ENCODE measurements at places on chromosomes 2 and 18.

DNA sequence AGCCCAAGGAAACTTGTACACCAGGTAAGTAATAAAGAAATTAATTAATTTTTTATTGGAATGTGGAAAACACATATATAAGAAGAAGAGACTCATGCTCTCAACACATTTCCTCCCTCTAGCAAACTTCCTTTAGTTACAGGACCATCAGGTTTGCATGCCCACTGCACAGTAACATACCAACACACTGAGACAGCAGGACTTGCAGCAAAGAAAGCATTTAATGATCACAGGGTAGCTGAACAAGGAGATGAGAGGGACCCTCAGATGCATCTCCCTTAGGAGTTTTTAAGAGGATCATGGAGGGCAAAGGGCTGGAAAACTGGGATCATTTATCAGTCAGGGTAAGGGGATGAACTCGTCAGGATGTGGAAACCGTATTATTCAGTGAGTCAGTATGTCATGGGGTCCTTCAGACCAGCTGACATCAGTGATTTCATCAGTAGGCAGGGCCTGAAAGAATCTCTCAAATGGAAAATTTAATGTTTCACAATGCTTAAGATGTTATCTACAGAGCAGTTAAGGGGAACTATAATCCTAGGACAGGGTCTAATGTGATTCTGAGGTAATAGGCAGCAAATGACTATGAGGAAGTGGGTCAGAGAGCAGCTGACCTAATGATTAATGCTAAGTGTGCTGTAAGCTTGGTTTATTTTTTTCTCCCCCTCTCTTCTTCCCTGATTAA lies 193.8 kb upstream of the RND3 start:
- DNase-seq: no peak

GRCh38 chr18:42196651-42197050 lies 241.6 kb downstream of the PIK3C3 start:
- DNase-seq: no peak

DNA sequence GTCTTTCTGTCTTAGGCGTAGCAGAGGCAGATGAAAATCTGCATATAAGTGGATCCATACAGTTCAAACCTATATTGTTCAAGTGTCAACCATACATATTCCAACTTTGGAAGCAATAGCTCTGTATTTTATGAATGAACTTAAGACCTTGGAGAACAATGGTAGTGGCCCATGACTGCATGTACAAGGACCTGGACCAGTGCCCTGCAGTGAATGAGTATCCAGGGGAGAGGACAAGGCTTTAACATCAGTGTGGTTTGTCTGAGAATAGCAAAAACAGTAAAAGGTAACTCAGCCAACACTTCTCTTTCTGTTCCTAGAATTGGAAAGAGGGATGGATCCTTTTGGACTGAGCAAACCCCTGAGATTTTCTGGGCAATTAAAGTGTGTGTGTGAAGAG lies 230.8 kb upstream of the LINC00305 start:
- DNase-seq: no peak

DNA sequence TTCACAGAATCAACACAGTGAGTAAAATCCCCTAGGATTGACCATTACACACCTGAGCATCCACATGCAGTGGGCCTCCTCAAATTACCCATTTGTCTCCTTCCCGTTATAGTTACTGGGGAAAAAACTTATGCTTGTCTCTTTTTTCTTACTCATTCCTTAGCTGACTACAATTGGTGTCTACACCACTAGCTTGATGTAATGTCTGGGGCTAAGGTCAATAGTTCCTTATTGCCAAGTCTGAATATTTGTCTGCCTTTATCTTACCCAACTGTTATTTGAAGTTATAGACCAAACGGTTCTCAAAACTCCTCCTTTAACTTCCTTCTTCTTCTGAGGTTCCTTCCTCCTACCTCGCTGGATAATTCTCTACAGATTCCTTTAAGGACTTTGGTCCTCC lies 41.9 kb upstream of the TMEM17 start:
- no peak for DNase-seq

DNA sequence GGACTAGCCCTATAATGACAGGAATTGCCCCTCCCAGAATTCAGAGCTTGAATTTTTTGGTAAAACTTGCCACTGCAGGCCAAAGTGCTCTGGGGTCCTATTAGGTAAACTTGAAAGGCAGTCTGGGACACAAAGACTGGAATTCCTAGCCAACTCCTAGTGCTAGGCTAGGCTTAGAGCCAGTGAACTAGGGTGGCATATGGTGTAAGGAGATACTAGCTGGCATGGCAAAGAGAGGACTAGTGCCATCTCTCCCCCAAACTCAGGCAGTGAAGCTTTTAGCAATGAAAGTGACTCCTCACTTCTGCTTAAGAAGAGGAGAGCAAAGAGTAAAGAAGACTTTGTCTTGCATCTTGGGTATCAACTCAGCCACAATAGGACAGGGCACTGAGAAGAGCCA lies 410.5 kb upstream of the CNTNAP5 start:
- DNase-seq: no peak

GRCh38 chr2:98936353-98937351 lies 627 bp upstream of the CRACDL start:
- DNase-seq: peak; percentile 15

DNA sequence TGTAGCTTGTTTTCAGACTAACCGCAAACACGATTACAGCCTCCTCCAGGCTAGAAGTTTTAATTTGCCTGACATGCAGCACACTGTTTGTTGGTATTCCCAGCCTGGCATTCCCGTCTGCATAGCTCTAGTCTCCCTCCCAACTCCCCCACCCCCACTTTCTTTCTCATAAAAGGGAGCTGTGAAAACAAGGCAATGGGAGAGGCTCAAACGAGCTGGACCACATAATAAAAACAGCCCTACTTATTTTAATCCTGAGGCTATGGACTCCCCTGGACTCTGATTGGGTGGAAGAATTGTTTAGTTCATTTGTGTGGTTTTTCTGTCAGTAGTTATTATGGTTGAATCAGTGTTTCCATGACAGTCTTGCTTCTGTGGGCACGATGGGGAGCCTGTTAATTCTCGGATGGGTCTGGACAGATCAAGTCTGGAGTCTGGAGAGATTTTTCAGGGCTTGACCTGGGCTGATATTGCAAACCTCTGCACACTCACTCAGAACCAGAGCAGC lies 1.2 kb downstream of the STON1 start:
- no peak for DNase-seq

GRCh38 chr2:205496772-205497171 lies 185.5 kb upstream of the NRP2 start:
- no peak for DNase-seq

- no peak for DNase-seq
These were observed 4.5 kb downstream of the RHOB start for GRCh38 chr2:20451341-20451740.

GRCh38 chr18:3248658-3249359 lies 1.2 kb downstream of the MYL12A start:
- no peak for DNase-seq

DNA sequence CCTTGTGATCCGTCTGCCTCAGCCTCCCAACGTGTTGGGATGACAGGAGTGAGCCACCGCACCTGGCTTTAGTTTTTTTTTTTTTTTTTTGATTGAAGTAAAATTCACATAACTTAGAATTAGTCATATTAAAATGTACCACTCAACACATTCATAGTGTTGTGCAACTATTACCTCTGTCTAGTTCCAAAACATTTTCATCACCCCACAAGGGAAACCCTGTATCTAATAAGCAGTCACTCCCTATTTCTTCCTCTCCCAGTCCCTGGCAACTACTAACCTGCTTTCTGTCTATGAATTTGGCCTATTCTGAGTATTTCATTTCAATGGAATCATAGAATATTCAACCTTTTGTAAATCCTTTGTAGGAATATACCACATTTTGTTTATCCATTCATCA lies 123.9 kb upstream of the FAM117B start:
- no peak for DNase-seq

- DNase-seq: no peak
These were observed 133.6 kb downstream of the TPO start for GRCh38 chr2:1546901-1547300.

GRCh38 chr2:237479747-237480146 lies 7.3 kb upstream of the MLPH start:
- DNase-seq: no peak

- DNase-seq: no peak
These were observed 89.3 kb upstream of the SMAD2 start for GRCh38 chr18:48019557-48020325.

DNA sequence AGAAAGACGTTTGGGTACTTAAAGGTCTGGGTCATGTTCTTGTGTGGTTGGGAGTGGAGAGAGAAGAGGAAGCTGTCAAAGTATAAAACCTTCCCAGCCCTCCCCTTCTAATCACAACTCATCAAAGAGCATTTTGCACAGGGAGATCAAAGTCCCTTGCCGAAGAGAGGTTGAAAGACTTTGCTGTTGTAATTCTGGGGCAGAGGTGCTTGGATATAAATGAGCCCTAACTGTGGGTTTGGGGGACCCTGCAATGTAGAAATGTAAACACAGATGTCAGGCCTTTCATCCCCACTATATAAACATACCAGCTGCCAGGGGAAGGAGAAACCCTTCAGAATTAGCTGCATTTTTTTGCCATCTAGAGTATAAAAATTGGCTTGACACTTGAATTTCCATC lies 182.1 kb downstream of the ETAA1 start:
- DNase-seq: no peak

- peak; percentile 56 for DNase-seq
These were observed 852 bp downstream of the POLI start for GRCh38 chr18:54269893-54270844.

DNA sequence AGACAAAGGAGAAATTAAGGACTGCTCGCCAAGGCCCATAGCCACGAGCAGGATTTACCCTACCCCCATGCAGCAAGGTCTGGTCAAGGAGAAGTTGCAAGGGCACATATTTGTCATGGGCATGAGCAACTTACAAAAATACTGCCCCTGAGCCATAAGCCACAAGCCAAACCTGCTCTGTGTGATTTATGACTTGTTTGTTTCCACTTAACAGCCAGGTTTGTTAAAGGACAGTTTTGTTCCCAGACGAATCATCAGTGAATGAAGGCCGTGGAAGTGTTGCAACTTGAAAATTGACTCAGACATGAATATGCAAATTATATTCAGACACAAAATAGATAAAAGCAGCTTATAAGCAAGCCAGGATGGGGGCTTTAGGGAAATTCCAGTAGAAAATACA lies 31.3 kb upstream of the EVA1A start:
- DNase-seq: no peak

- DNase-seq: no peak
These were observed 13.2 kb upstream of the CD302 start for GRCh38 chr2:159811232-159811631.

DNA sequence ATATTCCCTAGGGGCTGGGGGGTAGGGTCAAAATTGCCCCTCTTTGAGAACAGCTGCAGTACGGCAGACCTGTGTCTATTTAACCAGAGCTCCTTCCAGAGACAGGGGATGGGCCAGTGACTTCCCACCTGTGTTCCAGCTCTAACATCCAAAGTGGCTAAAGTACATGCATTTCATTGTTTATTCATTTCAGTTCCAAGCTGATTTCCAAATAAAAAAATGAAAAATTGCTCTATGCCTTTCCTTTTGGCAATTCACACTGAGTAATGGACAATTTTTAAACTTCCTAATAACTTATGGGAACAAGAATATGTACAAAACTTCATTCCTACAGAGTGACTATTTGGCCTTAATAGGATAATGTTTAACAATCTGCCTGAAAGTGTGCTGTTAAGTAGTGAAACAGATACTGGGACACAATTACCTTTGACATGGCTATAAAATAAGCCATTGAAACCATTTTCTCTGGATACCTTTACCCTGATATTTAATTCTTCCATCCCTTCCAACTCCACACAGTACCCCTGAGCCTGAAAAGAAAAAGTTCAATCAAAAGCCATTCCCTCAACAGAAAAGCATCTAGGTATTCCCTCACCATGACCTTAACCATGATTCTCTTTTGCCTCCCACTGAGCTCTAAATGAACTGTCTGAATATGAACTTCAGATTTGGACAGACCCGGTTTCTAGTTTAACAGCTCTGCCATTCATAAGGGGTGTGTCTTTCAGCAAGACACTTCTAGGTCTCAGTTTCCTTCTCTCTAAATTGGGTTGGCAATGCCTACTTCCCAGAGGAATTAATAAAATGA lies 73.1 kb downstream of the RDH14 start:
- no peak for DNase-seq

DNA sequence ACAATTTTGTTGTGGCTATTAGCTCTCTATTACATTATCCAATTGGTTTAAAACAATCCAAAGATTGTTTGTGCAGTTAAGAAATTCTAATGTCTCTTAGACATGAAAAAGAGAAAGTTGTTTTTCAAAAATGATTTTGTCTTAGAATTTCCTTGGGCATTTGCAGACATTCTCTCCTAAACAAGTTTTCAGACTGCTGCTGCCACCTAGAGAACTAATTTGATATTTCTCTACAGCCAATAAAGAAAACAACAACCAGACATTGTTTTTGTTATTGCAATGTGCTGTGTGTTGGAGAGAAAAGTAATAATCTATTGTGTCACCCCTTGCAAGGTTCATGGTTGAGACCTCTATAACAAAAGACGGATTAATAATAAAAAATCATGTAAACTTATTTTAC lies 119.0 kb upstream of the SYT4 start:
- peak; percentile 4 for DNase-seq

DNA sequence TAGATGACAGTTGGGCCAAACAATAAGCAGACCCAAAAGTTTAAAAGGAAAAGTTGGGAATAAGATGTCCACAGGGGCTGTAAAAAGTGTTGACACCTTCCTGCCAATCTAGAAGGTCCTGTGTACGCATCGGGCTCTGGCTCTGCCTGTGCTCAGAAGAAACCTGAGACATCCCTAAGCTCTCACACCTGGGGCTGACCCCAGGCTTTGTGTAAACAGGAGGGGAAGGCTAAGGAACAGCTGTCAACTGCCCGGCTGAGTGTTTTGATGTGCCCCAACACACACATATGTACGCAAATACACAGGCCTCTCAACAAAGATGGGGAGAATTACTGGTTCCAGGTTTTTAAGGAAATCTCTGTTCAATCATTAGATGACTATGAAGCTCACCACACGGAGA lies 59.5 kb downstream of the TMEM131 start:
- DNase-seq: peak; percentile 89

DNA sequence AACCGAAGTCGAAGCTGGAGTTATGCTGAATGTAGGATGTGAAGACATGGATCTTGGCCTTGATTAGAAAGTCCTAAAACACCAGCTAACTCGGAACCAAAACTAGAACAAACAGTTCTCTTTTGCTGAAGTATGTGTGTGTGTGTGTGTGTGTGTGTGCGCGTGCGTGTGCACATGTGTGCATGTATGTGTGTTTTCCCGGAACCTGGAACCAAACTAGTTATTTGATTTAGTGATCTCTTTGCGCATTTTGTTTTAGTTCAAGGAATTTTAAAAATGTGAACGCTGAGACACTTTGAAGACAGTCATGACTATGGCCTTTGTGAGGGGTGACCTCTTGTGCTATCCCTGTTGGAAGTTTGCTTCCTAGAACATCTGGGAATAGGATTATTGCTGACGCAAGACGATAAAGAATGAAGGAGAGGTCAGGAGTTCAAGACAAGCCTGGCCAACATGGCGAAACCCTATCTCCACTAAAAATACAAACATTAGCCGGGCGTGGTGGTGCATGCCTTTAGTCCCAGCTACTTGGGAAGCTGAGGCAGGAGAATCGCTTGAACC lies 23.8 kb downstream of the FHL2 start:
- no peak for DNase-seq

- no peak for DNase-seq
These were observed 1690.7 kb upstream of the TMEFF2 start for GRCh38 chr2:193885419-193885818.

GRCh38 chr2:6644261-6644660 lies 221.4 kb downstream of the CMPK2 start:
- no peak for DNase-seq

GRCh38 chr2:29966266-29966665 lies 44.9 kb upstream of the ALK start:
- DNase-seq: no peak

GRCh38 chr18:76498064-76498463 lies 3.0 kb upstream of the ZNF516 start:
- no peak for DNase-seq

GRCh38 chr2:26633993-26634595 lies 7.1 kb downstream of the CIB4 start:
- DNase-seq: no peak

All from NCI-H524 (cell line).